ENCODE measurements at places on chromosomes 16 and 17.

GRCh38 chr17:70929226-70929625 lies 759.9 kb downstream of the KCNJ2 start:
- DNase-seq, result no peak

DNA sequence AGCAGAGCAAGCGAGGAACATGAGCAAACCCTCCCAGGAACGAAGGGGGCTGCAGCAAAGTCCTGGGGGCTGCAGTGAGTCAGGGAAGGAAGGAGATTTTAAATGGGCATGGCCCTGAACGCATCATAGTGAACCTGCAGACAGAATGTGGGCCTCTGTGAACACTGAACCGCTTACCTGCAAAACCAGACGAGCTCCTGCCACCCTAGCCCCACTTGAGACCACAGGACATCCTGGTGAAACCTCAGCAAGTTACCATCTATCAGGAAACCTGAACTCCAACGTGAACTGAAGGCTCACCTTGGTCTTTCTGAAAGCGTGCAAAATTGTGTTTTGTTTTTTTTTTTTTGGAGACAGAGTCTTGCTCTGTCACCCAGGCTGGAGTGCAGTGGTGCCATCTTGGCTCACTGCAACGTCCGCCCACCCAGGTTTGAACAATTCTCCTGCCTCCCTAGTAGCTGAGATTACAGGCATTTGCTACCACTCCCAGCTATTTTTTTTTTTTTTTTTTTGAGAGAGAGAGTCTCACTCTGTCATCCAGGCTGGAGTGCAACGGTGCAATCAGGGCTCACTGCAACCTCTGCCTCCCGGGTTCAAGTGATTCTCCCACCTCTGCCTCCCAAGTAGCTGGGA lies 30.8 kb downstream of the FANCA start:
- DNase-seq, result no peak

- DNase-seq, result no peak
Measured at GRCh38 chr16:31221357-31222160, 4.6 kb upstream of the PYDC1 start.

- DNase-seq, result no peak
Measured at GRCh38 chr17:29401258-29401657, 11.1 kb downstream of the TAOK1 start.

DNA sequence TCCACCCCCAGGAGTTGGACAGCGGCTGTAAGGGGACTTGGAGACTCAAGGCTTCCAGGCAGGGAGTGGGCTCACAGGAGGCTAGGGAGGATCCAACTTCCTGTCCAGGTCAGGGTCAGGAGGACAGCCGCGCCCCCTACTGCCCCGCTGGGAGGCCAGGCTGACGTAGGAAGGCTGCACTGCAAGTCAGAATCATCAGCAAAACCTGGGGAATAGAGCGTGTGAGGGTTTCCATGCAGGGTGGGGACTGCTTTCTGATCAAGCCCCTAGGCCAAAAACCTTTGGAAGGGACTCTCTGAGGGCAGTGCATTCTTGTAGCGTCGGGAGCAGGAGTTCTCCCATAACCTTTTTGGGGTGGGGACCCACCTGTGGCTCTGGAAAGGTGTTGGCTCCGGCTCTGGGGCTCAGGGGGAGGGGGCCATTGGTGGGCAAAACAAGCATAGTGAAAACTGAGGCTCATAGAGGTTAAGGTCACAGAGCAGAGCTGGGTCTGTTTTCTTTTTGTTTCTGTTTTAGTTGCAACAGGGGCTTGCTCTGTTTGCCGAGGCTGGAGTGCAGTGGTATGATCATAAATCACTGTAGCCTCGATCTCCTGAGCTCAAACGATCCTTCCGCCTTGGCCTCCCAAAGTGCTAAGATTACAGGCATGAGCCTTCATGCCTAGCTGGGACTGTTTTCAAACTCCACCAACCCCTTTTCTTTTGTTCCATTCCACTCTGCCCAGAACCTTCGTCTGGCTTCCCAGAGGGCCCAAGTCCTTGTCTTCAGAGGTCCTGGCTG lies 22.1 kb downstream of the RAI1 start:
- no peak for DNase-seq

DNA sequence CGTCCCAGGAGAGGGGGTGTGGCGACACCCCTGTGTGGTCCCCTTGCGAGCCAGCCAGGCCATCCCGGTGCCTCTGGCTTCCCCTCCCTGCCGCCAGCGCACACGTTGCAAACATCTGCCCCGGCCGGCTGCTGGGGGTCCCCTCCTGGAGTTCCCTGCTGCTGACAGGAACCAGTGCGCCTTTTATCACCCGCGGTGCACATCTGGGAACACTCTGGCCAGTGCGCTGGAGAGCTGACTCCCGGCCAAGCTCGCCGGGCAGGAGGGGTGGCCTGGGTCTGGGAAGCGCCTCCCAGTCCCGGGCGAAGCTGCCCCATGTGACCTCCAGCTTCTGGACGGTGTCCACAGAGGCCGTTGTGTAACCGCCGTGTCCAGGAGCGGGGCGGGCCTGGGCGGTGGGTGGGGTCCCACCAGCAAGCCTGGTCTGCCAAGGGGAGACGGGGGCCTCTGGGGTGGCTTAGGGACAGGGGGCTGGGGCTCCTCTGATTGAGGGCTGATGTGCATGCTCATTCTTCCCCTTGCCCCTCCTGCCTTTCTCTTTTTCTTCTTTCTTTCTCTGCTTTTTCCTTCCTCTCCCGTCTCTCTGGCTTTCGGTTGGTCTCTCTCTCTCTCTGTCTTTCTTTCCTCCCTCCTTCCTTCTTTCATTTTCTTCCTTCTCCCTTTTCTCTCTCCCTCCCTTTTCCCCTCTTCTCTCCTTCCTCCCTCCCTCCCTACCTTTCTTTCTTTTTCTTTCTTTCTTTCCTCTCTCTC lies 25.2 kb upstream of the CIBAR2 start:
- DNase-seq, result no peak

DNA sequence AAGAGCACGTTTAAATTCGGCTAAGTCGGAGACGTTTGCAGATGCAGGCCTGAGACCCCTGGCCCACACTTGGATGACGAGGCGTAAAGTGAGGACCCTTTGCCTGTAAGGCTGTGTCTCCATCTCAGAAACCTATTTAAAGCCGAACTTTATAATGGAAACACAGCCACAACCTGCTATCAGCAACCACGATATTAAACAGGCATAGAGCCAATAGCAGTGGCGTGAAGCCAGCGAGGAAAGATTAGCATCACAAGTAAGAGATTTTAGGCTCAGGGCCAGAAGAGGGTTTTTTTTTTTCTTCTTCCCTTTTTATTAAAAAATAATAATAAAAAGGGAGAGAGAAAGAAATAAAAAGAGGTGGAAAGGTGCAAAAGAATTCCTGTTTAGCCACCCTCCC lies 111.3 kb upstream of the NOL11 start:
- no peak for DNase-seq

DNA sequence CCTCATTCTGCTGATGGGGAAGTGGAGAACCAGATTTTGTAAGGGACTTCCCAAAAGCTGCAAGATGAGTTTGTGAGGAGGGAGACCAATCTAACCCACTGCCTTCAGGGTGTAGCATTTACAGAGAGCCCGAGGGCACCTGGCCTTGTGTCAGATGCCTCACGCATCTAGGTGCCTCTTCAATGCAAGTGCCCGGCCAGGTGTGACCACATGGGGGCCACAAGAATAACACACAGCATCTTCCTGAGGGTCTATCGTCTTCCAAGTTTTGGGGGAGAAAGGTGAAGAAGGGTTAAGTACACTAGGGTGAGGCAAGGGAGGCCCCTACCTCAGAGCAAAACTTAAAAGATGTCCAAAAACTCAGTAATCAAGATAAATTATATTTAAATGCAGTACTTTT lies 401.7 kb upstream of the CDH5 start:
- DNase-seq, result no peak

DNA sequence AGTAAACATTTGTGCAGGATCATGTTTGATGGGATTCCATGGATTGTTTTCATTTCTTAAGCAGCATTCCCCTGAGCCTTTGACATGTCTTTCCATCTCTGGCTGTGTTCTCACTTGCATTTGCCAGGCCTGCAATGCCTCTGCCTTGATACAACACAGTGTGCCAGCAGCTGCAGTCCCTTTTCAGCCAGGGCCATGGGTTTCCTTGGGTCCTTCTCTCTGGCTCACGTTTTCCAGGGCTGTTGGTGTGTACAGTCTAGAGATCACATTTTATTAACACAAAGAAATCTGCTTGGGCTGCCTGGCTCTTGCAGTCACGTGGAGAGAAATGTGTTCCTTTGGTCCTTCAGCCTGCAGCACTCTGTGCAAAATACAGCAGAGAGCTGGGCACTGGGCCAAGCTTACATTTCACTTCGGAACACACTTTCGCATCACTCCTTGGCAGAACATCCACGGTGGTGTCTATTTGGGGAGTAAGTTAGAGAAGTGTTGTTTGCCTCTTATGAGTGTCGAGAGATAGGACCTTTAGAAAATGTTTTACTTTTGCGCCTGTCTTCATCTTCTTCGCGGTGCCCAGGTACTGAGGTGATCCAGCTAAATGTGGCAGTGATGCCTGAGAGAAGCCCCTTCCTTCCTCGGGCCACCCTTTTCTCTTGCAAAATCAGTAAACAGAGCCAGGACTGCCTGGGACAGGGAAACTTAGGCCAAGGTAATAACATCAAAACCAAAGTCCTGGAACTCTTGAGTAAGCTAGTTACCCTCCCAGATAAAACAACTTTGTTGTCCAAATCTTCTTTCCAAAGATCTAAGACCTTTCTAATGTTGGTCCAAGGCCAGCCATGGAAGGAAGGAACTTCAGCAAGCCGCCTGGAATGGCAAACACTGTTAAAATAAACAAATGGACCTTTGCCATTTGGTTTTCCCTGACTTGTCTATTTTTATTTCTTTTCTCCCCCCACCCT lies 20.9 kb downstream of the HLF start:
- no peak for DNase-seq

DNA sequence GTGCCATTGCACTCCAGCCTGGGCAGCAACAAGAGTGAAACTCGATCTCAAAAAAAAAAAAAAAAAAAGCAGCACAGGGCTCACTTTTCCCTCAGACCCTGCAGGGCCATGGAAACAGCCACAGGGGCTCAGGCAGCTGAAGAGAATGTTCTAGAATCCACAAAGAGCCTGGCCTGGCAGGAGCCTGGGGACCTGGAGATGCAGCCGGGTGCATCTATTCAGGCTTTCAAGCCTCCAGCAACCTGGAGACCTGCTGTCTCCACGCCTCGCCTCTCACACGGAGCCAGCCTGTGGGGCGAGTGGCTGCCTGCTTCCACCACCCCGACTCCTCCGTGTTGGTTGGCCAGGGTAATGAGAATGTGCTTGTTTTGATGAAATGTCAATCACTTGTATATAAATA lies 44.0 kb upstream of the MEAK7 start:
- no peak for DNase-seq
